Placental pericyte (primary cell): ENCODE measurements at places on chromosomes 1 and 21. TPM values are rescaled to one million over a fixed set of nuclear protein-coding genes. Genes with fewer than 3 reads are reported as not detected.

The PRAMEF14 gene
- not detected in 2 replicates for total RNA-seq

The PRDM16 gene
- total RNA-seq, result 1.3 TPM in 1 of 2 replicates, not detected in the other

The OR10J1 gene
- not detected in 2 replicates for total RNA-seq

The FAM163A gene
- total RNA-seq, result under 0.01 TPM in 1 of 2 replicates, not detected in the other

The LPAR3 gene
- total RNA-seq, result 2.6 and 16.0 TPM in 2 replicates

The IGSF21 gene
- total RNA-seq, result not detected in 2 replicates

The MOV10 gene
- 52.1 and 55.1 TPM in 2 replicates for total RNA-seq

The TRIM17 gene
- total RNA-seq, result 0.66 TPM in 1 of 2 replicates, not detected in the other

The MYOM3 gene
- 0.14 TPM in 1 of 2 replicates, not detected in the other for total RNA-seq

The TMEM82 gene
- total RNA-seq, result not detected in 2 replicates

The PRKCZ gene
- total RNA-seq, result 1.6 and 3.9 TPM in 2 replicates

The C1orf52 gene
- 10.9 and 20.1 TPM in 2 replicates for total RNA-seq

The RGS8 gene
- not detected in 2 replicates for total RNA-seq

The IFI44L gene
- 1.3 and 3.0 TPM in 2 replicates for total RNA-seq

The SLC6A17 gene
- 0.14 TPM in 1 of 2 replicates, not detected in the other for total RNA-seq

The SGIP1 gene
- total RNA-seq, result 53.4 and 108 TPM in 2 replicates

The GJC2 gene
- total RNA-seq, result 2.4 and 3.0 TPM in 2 replicates

The RPTN gene
- total RNA-seq, result not detected in 2 replicates

The RGS13 gene
- total RNA-seq, result not detected in 2 replicates

The LCE1D gene
- not detected in 2 replicates for total RNA-seq

The COL24A1 gene
- 0.22 and 3.6 TPM in 2 replicates for total RNA-seq

The OR2G6 gene
- under 0.01 TPM in 1 of 2 replicates, not detected in the other for total RNA-seq

The PRR9 gene
- total RNA-seq, result 0.22 and 0.29 TPM in 2 replicates

The EFNA3 gene
- total RNA-seq, result 0.43 and 0.66 TPM in 2 replicates

The SEC16B gene
- total RNA-seq, result 0.22 and 2.0 TPM in 2 replicates

The SPRR2G gene
- not detected in 2 replicates for total RNA-seq

The E2F2 gene
- under 0.01 and 2.7 TPM in 2 replicates for total RNA-seq

The PPM1J gene
- total RNA-seq, result 0.66 and 0.86 TPM in 2 replicates

The SPRR5 gene
- total RNA-seq, result not detected in 2 replicates

The OR2M3 gene
- total RNA-seq, result under 0.01 TPM in 1 of 2 replicates, not detected in the other

The CYP4A22 gene
- total RNA-seq, result not detected in 2 replicates

The NKAIN1 gene
- total RNA-seq, result 1.4 TPM in 1 of 2 replicates, not detected in the other

The NBPF20 gene
- 1.8 and 4.3 TPM in 2 replicates for total RNA-seq

The AMPD1 gene
- not detected in 2 replicates for total RNA-seq

The CFAP141 gene
- total RNA-seq, result not detected in 2 replicates

The LRRIQ3 gene
- 0.72 TPM in 1 of 2 replicates, not detected in the other for total RNA-seq

The UBL4B gene
- not detected in 2 replicates for total RNA-seq

The LCE3D gene
- total RNA-seq, result not detected in 2 replicates

The NOS1AP gene
- 0.29 and 1.1 TPM in 2 replicates for total RNA-seq

The RGS2 gene
- total RNA-seq, result 6.6 and 27.9 TPM in 2 replicates

The PHACTR4 gene
- 11.2 and 12.2 TPM in 2 replicates for total RNA-seq

The SPATA46 gene
- total RNA-seq, result not detected in 2 replicates

The LCA5L gene
- 0.88 and 1.0 TPM in 2 replicates for total RNA-seq

The RIMKLA gene
- total RNA-seq, result under 0.01 TPM in 1 of 2 replicates, not detected in the other

The SPRR3 gene
- not detected in 2 replicates for total RNA-seq

The EXOSC10 gene
- 41.6 and 94.3 TPM in 2 replicates for total RNA-seq

The A3GALT2 gene
- 0.29 TPM in 1 of 2 replicates, not detected in the other for total RNA-seq
